ENCODE measurements at places on chromosomes 13 and 19.

- no peak for DNase-seq
These were observed 13.0 kb downstream of the SLC7A10 start for GRCh38 chr19:33212436-33213172.

DNA sequence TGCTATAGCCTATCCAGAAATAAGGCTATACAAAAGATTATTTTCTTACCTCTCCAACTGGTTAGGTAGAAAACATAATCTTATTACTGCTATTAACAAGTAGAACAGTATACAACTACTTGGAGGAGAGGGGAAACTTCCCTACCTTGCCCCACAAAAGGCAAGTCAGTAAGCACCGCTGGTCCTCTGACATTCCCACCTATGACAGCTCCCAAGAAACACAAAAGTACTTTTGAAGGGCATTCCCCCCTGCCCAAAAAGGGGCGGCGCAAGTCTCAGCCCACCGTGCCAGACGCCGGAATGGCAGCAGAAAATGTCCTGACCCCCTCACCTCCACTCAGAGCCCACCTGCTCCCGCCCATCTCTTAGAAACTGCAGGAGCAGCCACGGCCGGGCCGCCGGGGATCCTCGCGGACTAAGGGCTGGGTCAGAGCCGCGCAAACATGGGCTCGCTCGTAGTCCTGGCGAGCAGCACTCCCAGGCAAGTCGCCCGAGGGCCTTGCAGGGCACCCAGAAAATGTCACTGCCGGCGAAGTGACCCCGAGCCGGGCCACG, 437 bp downstream of the SUCLA2 start:
- DNase-seq = no peak

GRCh38 chr19:39916851-39917396, 17.5 kb downstream of the FCGBP start:
- DNase-seq = no peak

DNA sequence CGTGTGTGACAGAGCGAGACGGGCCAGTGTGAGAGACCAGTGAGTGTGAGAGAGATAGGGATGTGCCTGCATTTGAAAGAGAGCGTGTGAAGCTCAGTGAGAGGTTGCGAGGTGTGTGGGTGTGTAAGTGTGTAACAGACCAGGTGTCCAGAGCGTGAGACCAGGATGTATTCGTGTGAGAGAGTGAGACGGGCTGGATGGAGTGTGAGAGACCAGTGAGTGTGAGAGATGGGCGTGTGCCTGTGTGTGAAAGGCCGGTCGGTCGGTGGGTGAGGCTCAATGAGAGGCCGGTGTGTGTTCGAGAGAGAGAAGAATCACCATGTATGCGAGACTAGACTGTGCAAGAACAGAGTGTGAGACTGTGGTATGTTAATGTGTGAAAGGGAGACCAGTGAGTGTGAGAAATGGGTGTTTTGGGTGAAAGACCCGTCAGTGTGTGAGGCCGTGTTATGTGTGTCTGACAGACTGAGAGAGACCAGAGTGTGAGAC, 679 bp downstream of the ZNF471 start:
- DNase-seq = no peak

All from NCI-H187 (cell line).